ENCODE measurements at places on chromosomes 4 and X.

DNA sequence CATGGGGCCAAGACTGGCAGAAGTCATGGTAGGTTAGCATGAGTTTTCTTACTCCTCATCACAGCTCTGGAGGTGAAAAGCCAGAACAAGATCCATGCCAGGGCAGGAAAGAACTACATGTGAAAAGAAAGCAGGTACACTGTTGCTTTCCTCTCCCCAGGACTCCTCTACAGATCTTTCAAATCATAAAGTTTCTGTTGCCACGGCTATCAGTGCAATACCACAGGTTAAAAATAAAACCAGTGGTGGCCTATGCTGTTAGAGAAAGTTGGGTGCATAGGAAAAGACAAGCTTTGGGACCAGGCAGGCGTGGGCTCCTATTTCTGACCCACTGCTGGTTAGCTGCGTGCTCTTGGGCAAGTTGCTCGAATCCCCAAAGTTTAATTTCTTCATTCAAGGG lies 81.4 kb downstream of the SH3RF1 start:
- no peak for DNase-seq

GRCh38 chr4:164935363-164935762 lies 42.1 kb downstream of the TRIM61 start:
- DNase-seq: peak; percentile 52

DNA sequence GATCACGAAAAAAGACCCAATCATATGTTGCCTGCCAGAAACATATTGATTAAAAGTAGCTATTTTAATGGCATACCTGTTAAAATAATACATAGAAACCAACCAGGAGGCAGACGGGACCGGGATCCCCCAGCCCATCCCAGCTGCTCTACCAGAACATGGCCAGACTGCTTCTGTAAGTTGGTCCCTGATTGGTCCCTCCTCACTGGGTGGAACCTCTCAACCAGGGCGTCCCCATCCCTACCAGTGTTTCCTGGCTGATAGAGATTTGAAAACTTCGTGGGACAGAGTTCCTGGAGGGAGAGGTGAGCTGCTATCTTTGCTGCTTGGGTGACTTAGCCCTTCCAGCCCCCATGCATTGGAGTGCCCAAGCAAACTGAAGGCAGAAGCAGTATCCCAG lies 256.2 kb downstream of the TRAM1L1 start:
- DNase-seq: no peak

- DNase-seq: no peak
Observed at GRCh38 chrX:74423289-74423998, 2.2 kb downstream of the SLC16A2 start.

DNA sequence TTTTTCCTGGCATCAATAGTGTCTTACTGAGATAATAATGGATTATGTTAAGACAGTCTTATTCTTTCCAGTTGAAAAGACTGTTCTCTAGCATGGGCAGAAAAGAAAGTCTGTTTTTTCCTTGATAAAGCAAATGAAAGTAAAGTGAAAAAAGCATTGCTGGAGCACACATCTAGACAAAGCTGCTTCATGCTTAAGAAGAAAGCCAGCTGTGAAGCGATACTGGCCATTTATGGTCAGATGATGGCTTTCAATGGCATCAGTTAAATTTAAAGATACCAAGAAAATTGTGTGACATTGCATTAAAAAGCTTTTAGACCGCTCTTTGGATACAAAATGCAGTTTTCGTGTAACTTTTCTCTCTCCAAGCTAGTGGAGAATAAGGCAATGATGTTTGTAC lies 242.1 kb upstream of the TRAM1L1 start:
- DNase-seq: no peak

- no peak for DNase-seq
Observed at GRCh38 chrX:22396408-22396807, 123.7 kb downstream of the CBLL2 start.

DNA sequence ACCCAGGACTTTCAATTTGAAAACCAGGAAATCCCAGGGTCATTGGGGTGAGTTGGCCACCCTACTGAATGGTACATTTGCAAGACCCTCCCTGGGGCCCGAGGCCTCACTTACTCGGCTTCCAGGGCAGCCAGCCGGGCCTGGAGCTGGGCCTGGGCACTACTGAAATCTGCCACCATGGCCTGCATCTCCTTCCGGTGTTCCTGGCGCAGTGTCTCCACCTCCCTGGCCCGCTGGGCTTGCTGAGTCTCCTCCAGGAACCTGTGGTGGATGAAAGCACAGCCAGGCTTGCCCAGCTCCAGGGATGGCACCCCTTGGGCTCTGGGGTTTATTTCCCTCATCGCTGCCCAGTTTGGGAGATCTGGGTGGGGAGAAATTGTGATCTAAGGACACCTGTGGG lies 24.7 kb downstream of the MED28 start:
- DNase-seq: no peak

DNA sequence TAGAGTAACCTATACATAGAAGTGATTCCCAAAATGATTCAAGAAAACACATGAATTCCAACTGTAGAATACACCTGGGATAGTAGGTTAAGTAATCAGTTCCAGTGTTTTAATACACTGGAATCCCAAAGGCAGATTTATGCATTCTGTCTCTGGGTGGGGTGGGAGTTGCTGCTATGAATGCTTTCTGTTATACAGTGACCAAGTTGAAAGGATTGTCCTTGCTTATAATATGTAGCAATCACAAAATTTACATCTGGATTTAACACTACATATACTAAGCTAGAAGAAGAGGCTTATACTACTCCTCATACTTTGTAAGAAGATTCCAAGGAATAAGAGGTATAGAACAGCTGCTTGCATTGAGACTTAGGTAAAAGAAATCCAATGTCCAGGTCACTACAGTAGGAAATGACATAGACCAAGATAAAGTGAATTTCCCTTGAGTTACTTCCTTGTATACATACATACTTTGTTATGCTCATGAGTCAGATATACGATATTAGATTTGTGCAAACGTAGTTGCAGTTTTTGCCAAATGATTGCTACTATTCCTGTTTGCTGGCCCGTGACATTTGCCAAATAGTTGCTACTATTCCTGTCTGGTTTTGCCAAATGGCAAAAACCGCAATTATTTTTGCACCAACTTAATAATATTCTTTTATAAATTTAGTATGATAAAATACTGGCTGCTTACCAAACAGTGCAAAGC lies 210.5 kb upstream of the DIAPH2 start:
- no peak for DNase-seq

DNA sequence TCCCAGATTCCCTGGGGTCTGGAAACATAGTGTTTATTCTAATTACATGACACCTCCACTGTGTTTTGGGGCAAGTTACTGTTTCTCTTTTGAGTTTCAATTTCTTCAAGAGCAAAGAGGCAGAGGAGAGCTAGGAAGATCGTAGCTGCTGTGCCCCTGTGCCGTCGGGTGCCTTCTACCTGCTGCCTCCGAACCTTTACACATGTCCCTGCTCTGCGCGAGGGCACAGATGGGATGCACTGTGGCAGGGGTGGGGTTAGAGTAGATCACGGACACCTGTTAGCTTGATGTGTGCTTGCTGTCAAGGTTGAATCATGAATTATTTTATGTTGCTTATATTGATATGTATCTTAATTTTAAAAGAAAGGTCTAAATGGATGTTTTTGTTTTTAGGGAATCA lies 71.1 kb upstream of the MSANTD1 start:
- peak; percentile 42 for DNase-seq
